Activated CD8-positive, alpha-beta T cell treated with anti-CD3 and anti-CD28 coated beads, Interleukin-2, amount 10 ng/mL, durations not matched to agents 7 days and 5 days (primary cell): ENCODE measurements at places on chromosomes 12 and 14. TPM values are rescaled to one million over a fixed set of nuclear protein-coding genes. Genes with fewer than 3 reads are reported as not detected.

- no peaks in the 10 kb centered on the region for H3K36me3 ChIP-seq
- no peak overlapping the region for H3K4me3 ChIP-seq
- peaks cover 10% of the 10 kb centered on the region for H3K27me3 ChIP-seq
- H3K4me1 ChIP-seq: peaks cover 10% of the 10 kb centered on the region
- no peak for DNase-seq
Observed at GRCh38 chr12:3250576-3250975, 173.4 kb downstream of the TSPAN9 start.

- H3K4me1 ChIP-seq: peaks cover 69% of the 10 kb centered on the region
- H3K27me3 ChIP-seq: no peaks in the 10 kb centered on the region
- no peak overlapping the region for H3K27ac ChIP-seq
- H3K4me3 ChIP-seq: no peak overlapping the region
- H3K36me3 ChIP-seq: peaks cover 3% of the 10 kb centered on the region
Observed at GRCh38 chr12:107400686-107401447, 284.7 kb upstream of the PWP1 start.

GRCh38 chr14:67646131-67646530 lies 26.4 kb downstream of the ARG2 start:
- H3K27me3 ChIP-seq: no peaks in the 10 kb centered on the region
- DNase-seq: no peak
- H3K4me1 ChIP-seq: peaks cover 8% of the 10 kb centered on the region

Gene NINJ2
- total RNA-seq: 10.6 TPM

- no peak for DNase-seq
- peaks cover 4% of the 10 kb centered on the region for H3K27me3 ChIP-seq
- H3K27ac ChIP-seq: no peak overlapping the region
- H3K4me3 ChIP-seq: no peak overlapping the region
- no peaks in the 10 kb centered on the region for H3K4me1 ChIP-seq
Observed at GRCh38 chr12:22014783-22015144, 31.3 kb upstream of the CMAS start.

DNA sequence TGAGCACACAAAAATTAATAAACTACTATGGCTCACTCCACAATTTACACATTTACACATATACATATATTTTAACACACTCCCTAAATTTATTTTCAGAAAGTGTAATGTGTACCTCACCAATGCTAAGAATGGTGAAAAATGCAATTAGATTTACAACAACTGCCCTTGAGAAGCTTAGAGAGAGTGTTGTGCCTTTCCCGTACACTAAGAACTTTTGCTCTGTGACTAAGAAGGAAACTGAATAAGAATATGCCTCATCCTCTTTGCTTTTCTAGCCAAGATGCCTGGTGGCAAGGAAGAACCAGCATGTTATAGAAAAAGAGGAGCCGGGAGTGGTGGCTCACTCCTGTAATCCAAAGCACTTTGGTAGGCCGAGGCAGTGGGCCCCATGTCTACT lies 62.3 kb downstream of the SINHCAF start:
- H3K4me3 ChIP-seq: no peak overlapping the region
- no peaks in the 10 kb centered on the region for H3K27me3 ChIP-seq
- H3K27ac ChIP-seq: no peak overlapping the region
- no peaks in the 10 kb centered on the region for H3K4me1 ChIP-seq
- no peaks in the 10 kb centered on the region for H3K36me3 ChIP-seq

GRCh38 chr14:106347890-106348755 lies 821.7 kb downstream of the TMEM121 start:
- H3K4me3 ChIP-seq: no peak overlapping the region
- H3K4me1 ChIP-seq: peaks cover 16% of the 10 kb centered on the region
- H3K27ac ChIP-seq: no peak overlapping the region
- no peak for DNase-seq
- H3K27me3 ChIP-seq: peaks cover 39% of the 10 kb centered on the region

DNA sequence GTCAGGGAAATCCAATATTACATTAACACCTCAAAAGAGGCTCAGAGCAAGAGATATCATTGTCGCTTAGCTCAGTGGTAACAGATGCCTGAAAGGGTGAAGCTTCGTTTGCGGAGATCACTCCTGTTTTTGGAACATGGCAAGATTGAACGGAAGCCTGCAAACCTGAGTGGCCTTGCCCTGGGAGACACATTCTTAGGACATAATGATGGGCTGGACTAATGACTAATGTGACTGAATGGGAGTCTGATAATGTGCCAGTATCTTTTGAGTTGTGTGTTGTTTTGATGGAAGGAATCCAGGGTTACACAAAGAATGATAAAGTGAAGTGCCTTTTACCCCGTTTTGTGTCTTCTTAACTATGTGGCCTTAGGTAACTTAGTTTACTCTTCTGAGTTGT lies 109.3 kb upstream of the IFNG-AS1 start:
- no peaks in the 10 kb centered on the region for H3K27me3 ChIP-seq
- DNase-seq: no peak
- no peaks in the 10 kb centered on the region for H3K36me3 ChIP-seq
- H3K4me3 ChIP-seq: no peak overlapping the region
- H3K4me1 ChIP-seq: no peaks in the 10 kb centered on the region

Gene NOC4L
- 32.8 TPM for total RNA-seq

- no peak for DNase-seq
- H3K4me1 ChIP-seq: peaks cover 6% of the 10 kb centered on the region
- H3K36me3 ChIP-seq: no peaks in the 10 kb centered on the region
- no peak overlapping the region for H3K27ac ChIP-seq
- no peak overlapping the region for H3K4me3 ChIP-seq
Observed at GRCh38 chr14:100828031-100828769, 2.3 kb downstream of the MEG3 start.

Gene MUCL1
- not detected for total RNA-seq

Gene ATF7IP
- 104 TPM for total RNA-seq

DNA sequence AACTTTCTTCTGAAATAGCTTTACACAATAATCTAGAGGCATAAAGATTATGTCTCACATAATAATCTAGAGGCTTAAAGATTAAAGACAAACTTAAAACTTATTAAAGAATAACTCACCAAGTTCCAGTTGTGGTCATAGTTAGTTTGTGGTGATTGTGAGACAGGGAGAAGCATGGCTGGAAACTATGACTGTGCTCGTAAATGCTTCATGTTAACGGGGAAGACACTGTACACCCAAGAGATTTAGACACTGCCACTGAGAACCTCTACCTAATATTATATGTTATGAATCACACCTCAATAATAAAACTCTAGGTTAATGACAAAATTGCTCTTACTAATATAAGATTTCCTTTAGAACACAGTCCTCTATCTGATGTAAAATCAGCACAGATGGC lies 541.6 kb downstream of the TMEM121 start:
- H3K4me3 ChIP-seq: no peak overlapping the region
- no peak for DNase-seq
- H3K27me3 ChIP-seq: peaks cover 41% of the 10 kb centered on the region
- no peak overlapping the region for H3K27ac ChIP-seq
- H3K36me3 ChIP-seq: no peaks in the 10 kb centered on the region
- H3K4me1 ChIP-seq: peaks cover 12% of the 10 kb centered on the region

GRCh38 chr12:52044292-52044983 lies 6.8 kb upstream of the NR4A1 start:
- H3K27ac ChIP-seq: peak overlapping the region; percentile 32
- H3K4me1 ChIP-seq: peaks cover 51% of the 10 kb centered on the region
- H3K4me3 ChIP-seq: no peak overlapping the region
- no peaks in the 10 kb centered on the region for H3K27me3 ChIP-seq
- no peaks in the 10 kb centered on the region for H3K36me3 ChIP-seq

Gene TDRD9
- 1.3 TPM for total RNA-seq

Gene FAM186B
- total RNA-seq: 0.21 TPM

Gene PLCZ1
- not detected for total RNA-seq

GRCh38 chr12:124769163-124769530 lies 94.5 kb downstream of the SCARB1 start:
- DNase-seq: no peak
- H3K27ac ChIP-seq: no peak overlapping the region
- H3K4me1 ChIP-seq: peaks cover 20% of the 10 kb centered on the region
- H3K4me3 ChIP-seq: no peak overlapping the region

GRCh38 chr12:49033611-49034285 lies 15.2 kb upstream of the PRKAG1 start:
- H3K4me1 ChIP-seq: no peaks in the 10 kb centered on the region
- no peak overlapping the region for H3K27ac ChIP-seq
- H3K27me3 ChIP-seq: no peaks in the 10 kb centered on the region

Gene CEBPE
- 0.92 TPM for total RNA-seq

DNA sequence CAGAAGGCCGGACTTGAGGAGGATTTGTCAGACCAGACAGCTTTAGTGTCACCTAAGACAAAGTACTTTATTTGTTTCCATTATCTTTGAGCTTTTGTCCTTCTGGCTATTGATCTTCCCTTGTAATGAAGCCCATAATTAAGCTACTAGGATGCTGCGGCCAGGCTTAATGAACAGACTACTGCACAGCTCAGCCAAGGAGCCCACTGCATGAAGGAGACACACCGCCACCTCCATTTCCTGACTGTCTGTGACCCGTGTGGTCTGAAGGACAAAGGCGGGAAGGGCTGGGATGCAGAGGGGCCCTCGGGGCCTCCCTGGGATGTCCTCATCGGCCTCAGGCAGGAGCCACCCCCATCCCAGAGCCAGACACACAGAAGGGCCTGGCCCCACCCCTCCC lies 31.0 kb upstream of the GALNT9 start:
- no peak overlapping the region for H3K4me3 ChIP-seq
- H3K4me1 ChIP-seq: no peaks in the 10 kb centered on the region

Gene PLXNC1
- 43.8 TPM for total RNA-seq

GRCh38 chr14:105384041-105384557 lies 14.2 kb upstream of the TEX22 start:
- H3K27ac ChIP-seq: no peak overlapping the region
- H3K27me3 ChIP-seq: no peaks in the 10 kb centered on the region
- no peak overlapping the region for H3K4me3 ChIP-seq
- no peaks in the 10 kb centered on the region for H3K36me3 ChIP-seq
- DNase-seq: no peak
- H3K4me1 ChIP-seq: no peaks in the 10 kb centered on the region

DNA sequence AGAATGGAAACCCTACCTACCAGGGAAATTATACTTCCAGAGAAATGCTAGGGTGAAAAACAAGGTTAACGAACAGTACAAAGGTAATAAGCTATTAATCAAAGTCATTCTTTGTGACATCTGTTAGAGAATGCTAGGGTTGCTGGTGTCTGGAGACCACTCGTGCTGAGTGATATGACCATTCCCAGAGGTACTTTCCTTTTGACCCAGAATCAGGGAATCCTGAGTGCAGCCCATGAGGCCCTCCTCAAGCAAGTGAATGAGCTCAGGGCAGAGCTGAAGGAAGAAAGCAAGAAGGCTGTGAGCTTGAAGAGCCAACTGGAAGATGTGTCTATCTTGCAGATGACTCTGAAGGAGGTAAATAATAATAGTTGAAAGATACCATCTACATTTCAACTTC lies 31.7 kb downstream of the RPGRIP1 start:
- no peak for DNase-seq
- H3K4me3 ChIP-seq: no peak overlapping the region
- H3K36me3 ChIP-seq: no peaks in the 10 kb centered on the region
- peaks cover 2% of the 10 kb centered on the region for H3K27me3 ChIP-seq
- no peak overlapping the region for H3K27ac ChIP-seq

DNA sequence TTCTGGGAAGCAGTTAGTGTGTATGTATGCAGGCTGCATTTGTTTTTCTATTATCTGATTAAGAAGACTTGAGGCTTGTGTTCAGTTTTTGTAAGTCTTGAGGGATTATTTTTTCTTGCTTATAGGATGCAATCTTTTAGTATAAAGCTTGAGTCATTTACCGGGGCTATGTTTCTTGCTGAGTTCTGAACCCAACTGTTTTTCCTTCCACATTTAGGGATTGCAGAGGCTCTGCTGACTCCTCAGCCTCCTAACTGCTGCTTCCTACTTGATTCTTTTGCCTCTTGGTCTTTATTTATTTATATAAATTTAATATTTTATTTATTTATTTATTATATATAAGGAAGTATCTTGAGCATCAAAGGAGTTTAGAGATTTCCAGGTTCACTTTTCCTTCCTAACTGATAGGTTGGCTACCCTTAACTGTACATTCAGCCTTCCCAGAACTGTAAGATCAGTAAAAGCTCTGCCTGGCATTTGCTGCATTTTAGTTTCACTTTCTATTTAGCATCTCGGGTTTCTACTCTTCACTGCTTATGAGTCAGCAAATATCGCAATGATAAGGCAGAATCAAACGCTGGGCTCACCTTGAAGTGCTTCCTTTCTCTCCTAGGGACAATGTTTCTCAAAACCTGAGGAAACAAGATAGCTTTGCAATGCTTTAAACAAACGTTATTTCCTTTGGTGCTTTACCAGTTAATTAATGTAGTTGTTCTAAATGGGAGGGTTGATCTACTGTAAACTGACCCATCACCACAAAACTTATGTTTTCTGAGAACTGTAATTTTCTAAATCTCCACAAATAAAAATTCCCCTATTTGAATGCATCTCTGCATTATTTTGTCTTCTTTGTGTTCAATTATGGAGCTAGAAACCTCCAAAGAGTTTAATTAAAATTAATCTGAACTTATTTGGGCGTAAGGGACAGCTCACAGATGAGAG lies 1183.7 kb upstream of the TMEM132C start:
- no peaks in the 10 kb centered on the region for H3K36me3 ChIP-seq
- H3K4me3 ChIP-seq: peak overlapping the region; percentile 58
- peaks cover 2% of the 10 kb centered on the region for H3K27me3 ChIP-seq
- peaks cover 3% of the 10 kb centered on the region for H3K4me1 ChIP-seq

Gene TMEM233
- total RNA-seq: not detected

- H3K27me3 ChIP-seq: no peaks in the 10 kb centered on the region
- H3K36me3 ChIP-seq: no peaks in the 10 kb centered on the region
- H3K4me1 ChIP-seq: no peaks in the 10 kb centered on the region
- H3K4me3 ChIP-seq: no peak overlapping the region
Observed at GRCh38 chr12:115097416-115097815, 413.4 kb upstream of the TBX3 start.

Gene SNAPC1
- total RNA-seq: 6.4 TPM

Gene B4GALNT1
- total RNA-seq: 0.99 TPM

DNA sequence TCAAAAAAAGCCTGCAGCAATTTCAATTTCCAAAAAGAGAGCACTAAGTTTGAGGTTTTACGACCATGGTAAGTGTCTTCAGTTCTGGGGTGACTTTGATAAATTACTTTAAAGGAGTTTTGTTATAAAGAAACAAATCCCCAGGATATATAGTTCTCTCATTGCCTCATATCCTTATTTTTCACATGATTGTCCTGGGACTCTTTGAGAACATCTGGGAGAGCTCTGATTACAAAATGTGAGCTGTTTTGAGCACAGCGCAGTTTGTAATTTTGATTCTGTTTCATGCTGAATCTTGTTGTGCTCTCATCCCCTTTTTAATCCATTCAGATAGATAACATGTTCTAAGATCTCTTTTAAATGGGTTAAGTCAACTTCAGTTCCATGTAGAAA lies 67.7 kb upstream of the DCN start:
- H3K27ac ChIP-seq: no peak overlapping the region
- H3K4me1 ChIP-seq: no peaks in the 10 kb centered on the region
- no peaks in the 10 kb centered on the region for H3K27me3 ChIP-seq
- no peaks in the 10 kb centered on the region for H3K36me3 ChIP-seq

Gene KRT74
- not detected for total RNA-seq

GRCh38 chr12:95802482-95803270 lies 12.1 kb upstream of the NTN4 start:
- H3K27me3 ChIP-seq: peaks cover 16% of the 10 kb centered on the region
- H3K4me1 ChIP-seq: no peaks in the 10 kb centered on the region
- H3K4me3 ChIP-seq: no peak overlapping the region
- no peak overlapping the region for H3K27ac ChIP-seq

Gene TAC3
- total RNA-seq: not detected
